Cardiac muscle cell (in vitro differentiated cells and primary cell): ENCODE measurements at places on chromosomes 16 and 17.

DNA sequence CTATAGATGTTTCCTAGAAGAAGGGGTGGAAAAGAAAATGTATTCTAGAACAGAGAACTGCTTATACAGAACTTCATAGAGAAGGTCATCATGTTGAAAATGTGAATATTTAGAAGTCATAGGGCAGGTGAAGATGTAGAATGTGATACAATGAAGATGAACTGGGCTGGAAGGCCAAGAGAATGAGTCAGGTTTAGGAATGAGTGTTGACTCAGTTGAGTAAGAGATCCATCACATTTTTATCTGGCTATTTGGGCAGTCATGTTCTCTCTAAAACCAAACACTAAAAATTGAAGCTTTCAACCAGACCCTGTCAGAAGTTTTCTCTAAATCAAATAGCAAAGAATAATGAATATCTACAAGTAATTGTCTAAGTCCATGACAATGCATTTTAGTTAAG lies 660.5 kb downstream of the KCNJ2 start:
- no peak for DNase-seq

DNA sequence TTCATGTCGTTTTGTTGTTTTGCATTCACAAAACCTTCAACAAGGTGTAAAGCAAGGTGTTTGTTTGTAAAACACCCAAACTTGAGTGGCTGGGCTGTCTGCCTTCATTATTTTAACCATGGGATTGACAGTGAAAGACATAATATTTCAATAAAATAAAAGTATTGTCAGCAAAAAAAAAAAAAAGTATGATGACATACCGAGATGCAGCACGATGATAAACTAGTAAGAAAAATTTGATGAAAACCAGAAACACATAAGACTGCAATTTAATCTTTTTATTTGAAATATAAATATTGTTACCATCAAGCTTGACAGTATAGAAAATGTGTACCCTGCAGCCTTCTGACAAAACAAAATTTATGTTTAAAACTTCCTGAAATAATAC lies 419.3 kb upstream of the DYNLRB2 start:
- no peak for DNase-seq

DNA sequence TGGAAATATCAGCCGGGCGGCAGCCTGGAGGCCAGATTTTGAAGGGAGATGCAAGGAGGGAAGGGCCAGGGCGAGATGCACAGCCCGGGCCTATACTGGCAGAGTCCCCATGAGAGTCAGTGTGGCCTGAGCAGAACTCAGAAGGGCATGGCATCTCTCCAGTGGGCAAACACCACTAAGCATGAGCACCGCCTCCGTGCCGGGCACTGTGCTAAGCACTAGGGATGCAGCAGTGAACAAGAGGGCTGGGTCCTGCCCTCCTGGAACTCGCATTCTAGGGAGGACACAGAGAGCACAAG lies 33.5 kb downstream of the TK2 start:
- DNase-seq = no peak

DNA sequence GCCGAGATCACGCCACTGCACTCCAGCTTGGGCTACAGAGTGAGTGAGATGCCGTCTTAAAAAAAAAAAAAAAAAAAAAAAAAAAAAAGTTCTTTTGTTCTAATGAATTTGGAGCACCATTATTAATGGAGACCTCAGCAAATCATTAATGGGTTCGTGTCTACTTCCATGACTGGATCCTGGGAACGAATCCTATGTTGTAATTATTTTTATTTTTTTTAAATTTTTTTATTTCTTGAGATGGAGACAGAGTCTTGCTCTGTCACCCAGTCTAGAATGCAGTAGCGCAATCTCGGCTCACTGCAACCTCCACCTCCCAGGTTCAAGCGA lies 30.7 kb downstream of the SPOP start:
- no peak for DNase-seq

DNA sequence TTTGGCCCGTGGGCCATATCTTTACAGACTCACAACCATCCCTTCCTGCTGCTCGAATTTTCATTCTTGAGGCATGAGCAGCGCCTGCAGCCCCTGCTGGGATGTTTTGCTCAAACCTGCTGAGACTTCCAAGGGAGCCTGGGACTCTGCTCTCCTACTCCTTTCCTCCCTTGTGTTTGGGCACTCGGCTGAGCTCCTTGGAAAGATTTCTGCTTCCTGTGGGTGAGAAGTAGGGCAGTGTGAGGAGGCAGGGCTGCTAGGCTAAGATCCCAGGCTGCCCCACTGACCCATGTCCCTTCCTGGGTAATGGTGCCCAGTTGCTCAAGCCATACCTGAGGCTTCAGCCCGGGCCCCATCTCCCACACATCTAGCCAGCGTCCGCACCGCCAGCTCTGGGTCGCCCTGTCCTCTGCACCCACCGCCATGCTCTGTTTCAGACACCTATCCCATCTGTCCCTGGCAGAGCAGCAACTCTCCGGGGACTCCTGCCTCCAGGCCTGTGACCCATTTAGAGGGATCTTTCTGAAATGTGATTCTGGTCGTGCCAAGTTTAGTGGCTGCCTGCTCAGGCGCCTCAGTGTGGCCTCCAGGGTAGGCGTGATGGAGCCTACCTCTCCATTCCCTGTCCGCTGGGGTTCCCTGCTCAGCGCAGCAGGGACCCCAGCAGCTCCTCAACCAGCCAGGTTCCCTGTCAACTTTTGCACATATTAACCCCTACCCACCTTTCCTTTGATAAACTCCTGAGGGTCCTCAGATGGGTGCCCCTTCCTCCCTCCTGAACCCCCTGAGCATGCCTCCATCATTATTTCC lies 190.1 kb downstream of the CCDC182 start:
- DNase-seq = no peak
